ENCODE measurements at places on chromosomes 2 and 18.
A peak's percentile ranks its signal among the peaks of the same experiment; 100 is the strongest.

GRCh38 chr2:216827073-216827720 lies 32.7 kb downstream of the TNP1 start:
- DNase-seq = no peak

GRCh38 chr2:6370753-6371551 lies 494.8 kb downstream of the CMPK2 start:
- DNase-seq = no peak

DNA sequence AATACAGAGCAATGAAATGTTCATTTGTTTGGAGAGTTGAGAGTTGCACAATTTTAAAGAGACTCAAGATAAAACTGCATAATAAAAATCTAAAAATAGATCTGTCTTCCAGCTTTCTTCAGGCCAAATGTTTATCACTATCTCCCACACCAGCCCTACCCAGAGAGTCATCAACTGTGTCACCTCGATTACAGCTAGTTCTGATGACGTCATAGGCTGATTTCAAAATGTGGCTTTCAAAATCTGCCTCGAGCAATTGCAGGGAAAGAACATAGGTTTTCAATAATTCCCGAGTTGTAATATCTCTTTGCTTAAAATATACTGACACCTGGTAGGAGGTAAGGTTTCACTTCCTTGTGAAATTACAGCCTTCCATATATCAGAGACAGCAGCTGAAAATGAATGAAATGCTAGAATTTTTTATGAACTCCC lies 677.6 kb upstream of the ID2 start:
- no peak for DNase-seq

GRCh38 chr18:57863706-57864105 lies 60.6 kb upstream of the ATP8B1 start:
- DNase-seq = no peak

DNA sequence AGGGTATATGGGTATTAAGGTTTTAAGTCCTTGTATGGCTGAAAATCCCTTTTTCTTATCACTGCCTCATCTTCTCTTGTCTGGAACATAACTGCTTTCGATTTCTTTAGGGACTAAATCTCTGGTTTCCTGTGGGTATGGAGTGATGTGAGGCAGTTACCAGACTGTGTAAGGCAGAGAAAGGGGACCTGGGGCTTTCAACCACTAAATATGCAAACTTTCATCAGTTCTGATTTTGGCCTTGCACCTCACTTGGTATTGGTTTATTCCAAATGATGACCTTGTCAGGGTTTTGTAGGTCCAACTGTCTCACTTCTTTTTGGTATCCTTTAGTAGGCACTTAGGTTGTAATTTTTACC lies 9.3 kb downstream of the MAP4K4 start:
- DNase-seq = no peak

DNA sequence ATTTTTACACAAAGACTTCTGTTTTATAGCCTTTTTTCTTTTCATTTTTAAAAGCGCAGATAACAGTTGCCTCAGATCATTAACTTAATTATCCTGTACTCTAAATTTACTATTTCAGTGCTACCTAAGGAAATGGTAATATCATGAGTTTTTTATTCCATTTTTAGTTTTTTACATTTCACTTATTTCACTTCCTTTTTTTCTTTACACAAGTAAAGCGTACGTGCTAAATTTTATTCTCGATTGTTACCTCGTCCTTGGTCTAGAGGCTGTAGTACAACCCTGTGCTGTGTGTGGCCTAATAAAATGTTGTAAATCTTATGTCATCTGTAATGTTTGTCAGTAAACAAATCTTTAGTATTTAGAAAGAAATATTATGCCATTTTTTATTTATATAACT lies 49.2 kb downstream of the CRIM1 start:
- DNase-seq = no peak

DNA sequence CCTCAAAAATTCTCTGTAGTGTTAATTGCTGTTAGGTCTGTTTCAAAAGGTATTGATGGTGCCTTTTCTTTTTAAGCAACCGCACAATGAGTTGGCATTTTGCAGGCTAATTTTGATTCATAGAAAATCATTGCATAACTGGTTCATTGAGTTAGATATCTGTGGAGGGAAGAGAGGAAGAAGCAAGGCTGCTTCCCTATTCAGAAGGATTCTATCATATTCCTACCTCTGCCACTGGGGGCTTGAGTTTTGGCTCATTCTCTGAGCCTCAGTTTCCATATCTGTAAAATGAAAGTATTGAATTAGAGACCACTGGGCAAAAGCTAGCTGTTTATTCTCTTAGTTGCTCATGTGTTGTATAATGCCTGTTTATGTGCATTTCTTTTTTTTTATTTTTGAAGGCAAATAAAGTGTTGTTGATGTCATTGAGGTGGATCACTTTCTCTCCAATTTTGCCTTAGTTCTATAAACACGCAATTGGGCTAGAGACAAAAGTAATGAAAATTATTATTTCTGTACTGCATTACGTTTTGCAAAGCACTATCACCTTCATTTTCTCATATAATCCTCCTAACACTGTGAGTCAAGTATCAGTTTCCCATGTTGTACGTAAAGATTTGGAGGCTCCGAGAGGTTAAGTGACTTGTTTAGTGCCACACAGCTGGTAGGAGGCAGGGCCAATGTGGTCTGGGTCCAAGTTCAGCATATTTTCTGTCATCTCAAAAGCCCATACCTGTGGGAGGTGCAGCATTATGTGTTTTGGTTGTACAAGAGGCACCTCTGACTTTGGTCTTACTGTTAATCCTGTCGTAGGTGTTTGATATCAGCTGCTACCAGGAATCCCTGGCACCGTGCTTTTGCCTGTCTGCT lies 5.9 kb downstream of the TRIB2 start:
- no peak for DNase-seq

DNA sequence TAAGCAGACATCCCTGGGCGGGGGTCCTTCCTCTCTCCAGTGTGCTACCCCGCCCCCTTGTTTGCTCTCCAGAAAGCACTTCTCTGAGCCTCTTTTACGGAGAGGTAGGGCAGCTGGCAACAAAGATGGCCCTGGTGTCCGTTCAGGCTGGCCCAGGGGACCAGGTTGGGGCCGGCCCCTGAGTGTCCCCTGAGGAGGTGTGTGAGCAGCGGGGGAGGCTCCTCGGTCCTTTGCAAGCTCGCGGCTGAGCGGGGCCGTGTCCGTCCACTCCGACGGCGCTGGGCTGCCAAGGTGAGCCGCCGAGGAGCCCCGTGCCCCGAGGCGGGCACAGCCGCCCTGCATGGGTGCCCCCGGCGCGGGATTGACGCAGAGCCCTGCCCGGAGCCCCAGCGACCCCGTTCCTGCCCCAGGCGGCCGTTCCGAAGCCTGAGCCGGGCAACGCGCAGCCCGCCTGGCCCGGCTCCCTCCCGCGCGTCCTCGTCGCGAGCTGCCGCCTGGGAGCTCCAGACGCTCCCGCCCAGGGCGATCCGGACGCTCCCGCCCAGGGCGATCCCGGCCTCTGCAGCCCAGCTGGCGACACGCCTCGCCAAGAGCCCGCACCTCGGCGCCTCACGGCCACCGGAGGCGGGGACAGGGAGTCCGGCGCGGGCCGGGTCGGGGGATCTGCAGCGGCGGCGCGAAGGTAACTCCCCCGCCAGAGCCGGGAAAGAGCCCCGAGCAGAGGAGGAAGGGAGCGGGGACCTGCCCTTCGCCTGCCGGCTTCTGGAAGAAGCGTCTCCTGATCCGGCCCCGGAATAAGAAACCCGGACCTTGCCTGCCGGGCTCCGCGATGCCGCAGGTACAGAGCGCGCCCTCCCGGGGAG lies at the start of gene PROKR1:
TSS of gene PROKR1 (plus strand) at position 569 of the 863 bp plus-strand sequence. CDS start 2,243 bp downstream, outside the sequence.
- DNase-seq = peak; percentile 3

- no peak for DNase-seq
Measured at GRCh38 chr2:164023896-164024295, 288.1 kb upstream of the FIGN start.

GRCh38 chr18:14026199-14026598 lies 106.0 kb downstream of the ZNF519 start:
- DNase-seq = no peak

- no peak for DNase-seq
Measured at GRCh38 chr2:109300582-109300981, 171.6 kb downstream of the SH3RF3 start.

- no peak for DNase-seq
Measured at GRCh38 chr18:70582981-70583380, 294.1 kb downstream of the SOCS6 start.

- no peak for DNase-seq
Measured at GRCh38 chr2:152095146-152095545, 3.7 kb downstream of the CACNB4 start.

- DNase-seq = no peak
Measured at GRCh38 chr2:172328103-172328841, 99.1 kb upstream of the ITGA6 start.

GRCh38 chr18:37613253-37613565 lies 47.6 kb upstream of the CELF4 start:
- no peak for DNase-seq

GRCh38 chr2:152134488-152135280 lies 35.8 kb upstream of the CACNB4 start:
- DNase-seq = no peak

DNA sequence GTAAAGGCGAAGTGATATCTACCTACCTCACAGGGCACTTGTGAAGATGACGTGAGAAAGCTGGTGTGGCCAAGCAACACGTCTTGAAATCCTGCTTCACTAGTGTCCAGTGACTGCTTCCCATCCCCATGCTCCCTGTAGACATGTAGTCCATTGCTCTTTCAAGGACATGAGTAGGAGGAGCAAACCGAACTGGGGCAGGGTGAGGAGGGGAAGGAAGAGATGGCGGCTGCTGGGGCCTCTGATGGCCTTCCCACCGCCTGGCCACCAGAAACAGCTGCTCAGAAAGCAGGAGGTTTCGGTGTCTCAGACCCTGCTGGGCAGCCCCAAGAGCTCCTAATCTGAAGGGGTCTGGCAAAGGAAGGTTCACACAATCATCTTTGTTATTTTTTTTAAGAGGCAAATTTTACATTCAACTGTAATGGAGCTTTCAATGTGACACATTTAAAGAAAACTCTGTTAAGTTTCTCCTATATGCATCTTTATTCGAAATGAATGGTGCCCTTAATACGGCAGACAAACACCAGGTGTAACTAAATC lies 14.7 kb downstream of the CPLX4 start:
- no peak for DNase-seq

GRCh38 chr2:47735136-47735869 lies 47.6 kb upstream of the MSH6 start:
- no peak for DNase-seq

- no peak for DNase-seq
Measured at GRCh38 chr2:68200157-68200787, 42.6 kb downstream of the PNO1 start.

- DNase-seq = no peak
Measured at GRCh38 chr18:76339246-76339620, 155.8 kb downstream of the ZNF516 start.

- no peak for DNase-seq
Measured at GRCh38 chr2:97664636-97664970, 759 bp upstream of the ACTR1B start.

DNA sequence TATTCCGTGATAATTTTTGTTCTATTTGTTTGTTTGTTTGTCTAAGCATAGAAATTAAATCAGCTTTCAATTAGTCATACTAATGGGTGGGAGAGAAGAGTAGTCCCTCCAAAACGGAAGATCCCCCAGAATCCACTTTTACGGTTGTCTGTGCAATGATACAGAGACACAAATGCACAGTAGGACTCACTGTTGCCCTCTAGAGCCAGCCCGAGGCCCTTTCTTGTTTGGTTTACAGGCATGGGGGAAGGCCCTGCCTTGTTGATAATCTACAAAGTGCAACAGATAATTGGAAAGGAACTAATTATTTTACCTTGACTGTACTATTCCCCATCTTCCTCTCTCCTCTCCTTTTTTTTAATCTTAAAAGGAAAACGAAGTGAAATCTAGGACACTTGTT lies 121.1 kb downstream of the ACOXL start:
- peak; percentile 50 for DNase-seq

DNA sequence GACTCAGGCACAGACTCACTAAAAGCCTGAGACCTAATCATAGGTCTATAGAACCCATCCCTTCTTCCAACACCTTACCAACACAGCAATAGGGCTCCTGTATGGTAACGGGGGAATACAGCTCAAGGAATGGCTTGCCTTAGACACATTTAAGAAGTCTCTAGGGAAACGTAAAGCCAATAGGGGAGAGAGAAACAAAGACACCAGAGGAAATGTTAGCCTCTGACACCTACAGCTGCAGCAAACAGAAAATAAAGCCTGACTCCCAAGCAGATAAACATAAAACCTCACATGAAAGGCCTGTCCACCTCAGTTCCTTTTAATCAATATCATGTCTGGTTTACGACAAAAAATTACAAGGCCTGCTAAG lies 51.1 kb upstream of the NCOA1 start:
- DNase-seq = no peak

GRCh38 chr2:105864262-105864661 lies 119.5 kb downstream of the NCK2 start:
- no peak for DNase-seq

DNA sequence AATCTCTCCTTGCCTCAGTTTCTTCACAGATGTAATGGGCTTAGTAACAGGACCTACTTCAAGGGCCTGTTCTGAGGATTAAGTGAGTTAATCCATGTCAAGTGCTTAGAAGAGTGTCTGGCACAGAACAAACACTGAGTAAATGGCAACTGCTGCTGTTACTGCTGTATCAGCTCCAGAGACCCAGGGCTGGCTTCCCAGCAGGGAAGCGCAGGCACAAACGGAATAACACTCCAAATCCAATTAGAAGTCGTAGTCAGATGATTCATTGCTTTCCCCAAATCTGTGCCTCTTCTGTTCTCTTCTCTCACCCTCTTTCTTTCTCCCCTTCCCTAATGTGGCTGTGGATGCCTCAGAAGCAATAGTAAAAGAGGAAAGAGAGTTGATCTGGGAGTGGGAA lies 101.1 kb upstream of the FZD7 start:
- no peak for DNase-seq

- no peak for DNase-seq
Measured at GRCh38 chr2:198232281-198232680, 427.9 kb downstream of the PLCL1 start.

- DNase-seq = no peak
Measured at GRCh38 chr2:72916743-72917137, 579 bp upstream of the EMX1 start.

DNA sequence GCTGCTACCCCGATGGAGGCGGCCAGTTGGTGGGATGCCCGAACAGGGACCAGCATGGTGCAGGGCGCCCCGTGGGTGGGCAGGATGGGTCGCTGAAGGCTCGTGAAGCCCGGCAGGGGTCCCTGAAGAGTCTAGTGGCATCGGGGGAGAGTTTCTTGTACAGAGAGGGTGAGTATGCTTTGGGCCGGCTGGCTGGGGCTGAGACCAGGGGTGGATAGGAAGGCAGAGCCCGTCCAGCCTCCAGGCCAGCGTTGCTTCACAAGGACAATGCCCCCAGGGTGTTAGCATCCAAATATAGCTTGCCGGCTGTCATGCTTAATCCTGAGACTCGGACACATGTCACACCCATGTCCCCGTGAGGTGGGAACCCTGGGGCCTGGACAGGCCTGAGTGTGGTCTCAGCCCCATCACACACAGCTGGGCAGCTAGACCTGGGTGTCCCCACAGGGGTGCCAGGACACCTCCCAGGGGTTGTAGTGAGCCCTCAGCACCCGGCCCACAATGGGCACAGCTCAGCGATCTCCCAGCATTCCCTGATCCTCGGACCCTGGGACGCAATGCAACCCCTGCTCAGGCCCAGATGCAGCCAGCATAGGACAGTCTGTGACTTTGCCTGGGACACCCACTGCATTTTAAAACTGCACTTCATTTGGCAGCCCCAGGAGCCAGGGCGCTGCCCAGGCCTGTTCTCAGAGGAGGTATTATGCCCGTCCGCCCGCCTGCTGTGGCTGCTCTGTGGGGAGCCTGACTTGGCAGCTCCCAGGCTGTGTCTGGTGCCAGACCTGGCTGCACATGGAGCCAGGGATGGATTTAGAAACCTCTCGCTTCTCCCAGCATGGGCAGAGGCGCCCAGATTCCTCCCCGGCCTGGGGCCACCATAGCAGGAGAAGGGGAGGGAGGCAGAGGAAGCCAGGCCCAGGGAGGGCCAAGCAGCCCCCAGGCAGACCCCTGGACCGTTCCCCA lies 36.4 kb downstream of the RAMP1 start:
- DNase-seq = no peak
